ENCODE measurements at places on chromosomes 6 and 20. TPM values are rescaled to one million over a fixed set of nuclear protein-coding genes. Genes with fewer than 3 reads are reported as not detected.

Gene PIM1
- 25.7 TPM for polyA plus RNA-seq

Gene ATP5F1E
- 180 TPM for polyA plus RNA-seq

Gene NFATC2
- polyA plus RNA-seq: 1.8 TPM

Gene SLA2
- polyA plus RNA-seq: 0.32 TPM

Gene FABP7
- polyA plus RNA-seq: 0.21 TPM

GRCh38 chr6:170284866-170285469 lies 5.9 kb downstream of the DLL1 start:
- DNase-seq: no peak

DNA sequence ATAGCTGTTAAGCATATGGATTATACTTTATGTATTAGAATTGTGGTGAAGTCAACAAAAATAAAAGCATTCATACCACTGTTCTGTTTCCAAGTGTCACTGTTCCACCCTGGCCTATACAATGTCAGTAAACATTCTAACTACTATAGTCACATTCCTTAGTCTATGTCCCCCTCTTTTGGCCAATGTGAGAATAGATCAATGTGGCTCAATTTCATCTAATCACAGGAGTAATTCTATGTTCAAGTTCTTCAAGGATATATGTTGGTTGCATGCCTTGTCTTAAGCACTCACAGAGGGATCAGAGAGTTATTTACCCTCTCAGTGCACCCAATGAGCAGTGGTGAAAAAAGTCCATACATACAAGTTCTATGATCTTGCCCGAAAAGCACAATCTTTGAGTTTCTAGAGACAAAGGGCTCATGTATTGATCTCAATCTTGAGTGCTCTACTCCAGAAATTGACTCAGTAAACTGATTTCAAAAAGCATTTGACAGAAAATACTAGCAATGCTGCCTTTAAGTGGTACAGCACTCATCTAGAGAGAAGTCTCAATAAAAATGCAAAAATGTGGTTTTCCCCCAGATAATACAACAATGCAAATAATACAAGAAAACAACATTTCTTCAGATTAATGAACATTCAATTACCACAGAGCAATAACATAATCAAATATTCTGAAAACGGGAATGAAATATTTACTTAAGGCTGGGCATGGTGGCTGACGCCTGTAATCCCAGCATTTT lies 16.5 kb downstream of the SMLR1 start:
- DNase-seq: no peak

- DNase-seq: no peak
Measured at GRCh38 chr20:2871111-2871465, 2.2 kb upstream of the PTPRA start.

DNA sequence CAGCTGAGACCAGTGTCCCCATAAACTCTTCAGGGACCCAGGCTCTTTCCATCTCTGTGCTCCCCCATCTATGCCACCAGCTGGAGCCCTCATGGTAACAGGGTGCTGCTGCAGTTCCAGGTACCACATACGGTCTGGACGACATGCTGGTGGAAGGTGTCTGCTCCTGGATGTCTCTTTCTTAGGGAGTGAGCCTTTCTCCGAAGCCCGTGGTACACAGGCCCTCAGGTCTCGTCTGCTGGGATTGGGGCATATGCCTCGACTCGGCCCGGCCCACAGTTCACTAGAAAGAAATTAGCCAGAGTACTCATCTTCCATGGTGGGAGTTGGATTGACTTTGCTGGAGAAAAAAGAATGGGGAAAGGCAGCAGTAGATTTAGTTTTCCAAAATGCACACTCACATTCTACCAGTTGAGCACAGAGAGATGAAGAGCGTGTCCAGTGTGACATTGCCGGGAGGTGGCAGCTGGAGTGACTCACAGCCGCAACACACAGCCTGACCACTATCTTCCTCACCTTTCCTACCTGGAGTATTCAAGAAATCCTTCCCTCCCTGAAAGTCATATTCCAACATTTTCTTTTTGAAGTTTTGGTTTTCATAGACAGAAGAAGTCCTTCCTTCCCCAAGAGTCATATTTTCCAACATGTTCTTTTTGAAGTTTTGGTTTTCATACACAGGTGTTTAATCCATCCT lies 18.6 kb upstream of the SPO11 start:
- DNase-seq: no peak

GRCh38 chr20:18272451-18272850 lies 15.9 kb upstream of the ZNF133 start:
- no peak for DNase-seq

DNA sequence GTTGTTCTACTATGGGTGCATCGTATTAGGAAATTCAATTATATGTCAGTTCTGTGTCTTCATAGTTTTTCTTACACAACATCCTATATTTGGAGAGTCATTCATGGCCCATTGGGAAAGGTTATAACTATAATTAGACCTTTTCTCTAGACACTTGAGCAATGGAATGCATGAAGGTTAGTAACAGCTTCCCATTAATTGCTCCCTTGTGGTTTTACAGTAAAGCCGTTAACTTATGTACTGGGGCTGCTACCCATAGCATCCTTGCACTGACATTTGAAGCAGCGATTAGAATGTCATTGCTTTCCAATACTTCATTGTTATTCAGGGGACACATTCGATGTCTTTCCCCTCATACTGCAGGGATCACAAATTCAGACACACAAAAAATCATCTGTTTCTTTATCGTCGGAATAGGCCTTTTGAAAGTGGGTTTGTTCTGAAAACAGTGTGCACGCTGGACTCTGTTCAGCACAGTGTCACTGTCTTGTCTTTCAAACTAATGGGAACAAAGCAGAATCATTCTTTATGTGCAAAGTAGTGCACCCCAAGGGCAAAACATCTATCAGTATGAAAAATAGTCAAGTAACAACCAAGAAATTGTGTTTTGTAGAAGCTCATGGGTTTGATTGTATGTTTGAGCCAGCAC lies 634.3 kb upstream of the MAP3K7 start:
- DNase-seq: no peak

DNA sequence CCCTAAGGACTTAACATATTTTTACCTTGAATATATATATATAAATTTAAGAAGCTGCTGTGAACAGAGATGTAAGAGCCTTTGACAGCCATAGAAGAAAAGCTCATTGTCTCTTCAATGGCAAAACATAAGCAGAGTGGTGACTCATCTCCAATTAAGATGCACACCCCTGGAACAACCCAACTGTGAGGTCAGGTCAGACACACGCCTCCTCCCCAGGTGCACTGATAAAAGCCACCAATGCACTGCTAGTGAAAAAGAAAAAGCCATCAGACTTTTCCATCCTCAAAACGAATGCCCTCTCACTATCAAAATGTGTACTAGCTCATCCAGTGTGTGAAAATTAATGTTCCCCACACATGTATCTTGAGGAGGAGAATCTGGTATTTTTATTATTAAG lies 100.1 kb downstream of the SMLR1 start:
- no peak for DNase-seq

DNA sequence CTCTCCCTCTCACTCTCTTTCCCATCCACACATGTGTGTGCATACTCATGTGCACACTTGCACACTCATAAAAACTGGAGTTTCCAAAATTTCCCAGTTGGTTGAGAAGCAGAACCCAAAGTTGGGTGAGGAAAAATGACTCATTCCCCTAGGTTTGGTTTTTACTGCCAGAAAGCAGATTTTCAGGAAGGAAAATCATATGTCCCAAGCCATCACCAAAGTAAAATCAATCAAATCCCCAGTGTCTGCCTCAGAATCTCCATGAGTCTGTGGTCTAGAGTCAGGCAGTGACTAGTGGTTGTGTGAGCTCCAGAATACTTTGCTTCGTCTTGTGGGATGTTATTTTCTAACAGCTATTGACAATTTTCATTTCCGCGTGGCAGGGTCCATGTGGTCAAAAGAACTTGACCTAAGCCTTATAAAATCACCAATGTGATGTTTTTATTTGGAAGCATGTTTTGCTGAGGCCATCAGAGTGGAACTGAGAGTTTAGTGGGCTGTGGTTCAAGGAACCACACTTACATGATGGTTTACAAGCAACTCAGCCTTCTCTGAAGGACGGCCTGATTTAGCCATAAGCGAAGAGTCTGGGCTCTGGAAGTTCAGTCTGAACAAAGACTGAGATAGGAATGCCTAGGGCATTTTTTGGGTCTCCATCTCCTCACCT lies 81.9 kb upstream of the CCN6 start:
- no peak for DNase-seq

GRCh38 chr20:16955462-16955861 lies 207.3 kb downstream of the OTOR start:
- no peak for DNase-seq

GRCh38 chr6:3186974-3187382 lies 29.6 kb upstream of the TUBB2A start:
- no peak for DNase-seq

GRCh38 chr6:71887006-71887743 lies 825 bp downstream of the RIMS1 start:
- DNase-seq: no peak

GRCh38 chr6:46918806-46919205 lies 2.9 kb downstream of the ADGRF5 start:
- no peak for DNase-seq

GRCh38 chr6:97040355-97040860 lies 115.9 kb downstream of the KLHL32 start:
- DNase-seq: no peak

GRCh38 chr6:123549476-123549875 lies 87.3 kb downstream of the TRDN start:
- DNase-seq: no peak

DNA sequence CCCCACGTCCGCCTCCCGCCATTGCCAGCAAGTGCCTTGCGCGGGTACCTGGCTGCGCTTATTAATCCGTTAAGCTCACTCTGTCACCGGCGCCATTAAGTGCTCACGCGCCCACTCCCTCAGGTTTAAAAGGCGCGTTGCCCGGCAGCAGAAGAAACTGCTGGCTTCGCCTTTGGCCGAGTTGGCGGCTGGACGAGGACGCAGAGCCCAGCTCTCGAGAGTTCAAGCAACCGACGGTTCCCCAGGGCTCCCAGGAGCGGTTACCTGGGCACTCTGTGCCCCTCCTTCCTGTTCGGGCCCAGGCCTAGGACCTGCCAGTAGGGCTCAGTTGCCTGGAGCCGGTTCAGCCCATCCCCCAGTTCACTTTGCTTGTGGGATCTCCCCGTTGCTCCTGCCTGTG lies at the start of gene GGTLC1:
Gene GGTLC1, minus strand, starts transcription at position 219 of the 400 bp plus-strand sequence. CDS start 2,168 bp downstream, outside the sequence.
- no peak for DNase-seq

DNA sequence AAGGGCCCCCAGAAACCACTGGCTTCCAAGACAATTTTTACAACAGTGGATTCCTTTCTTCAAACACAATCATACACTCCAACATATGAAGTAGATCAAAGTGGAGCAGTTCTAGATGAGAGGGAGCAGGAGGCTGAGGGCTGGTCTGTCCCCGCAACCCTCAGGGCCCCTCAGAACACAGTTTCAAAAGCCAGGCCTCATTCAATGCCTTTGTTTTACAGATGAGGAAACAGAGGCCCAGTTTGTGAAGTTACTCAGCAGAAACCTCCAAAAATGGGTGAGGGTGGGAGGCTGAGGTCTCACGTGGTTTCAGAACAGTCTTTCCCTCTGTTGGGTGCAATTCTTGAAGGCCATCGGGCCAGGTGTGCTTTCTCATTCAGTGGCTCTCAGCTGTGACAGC lies 134.9 kb downstream of the SCML4 start:
- no peak for DNase-seq

DNA sequence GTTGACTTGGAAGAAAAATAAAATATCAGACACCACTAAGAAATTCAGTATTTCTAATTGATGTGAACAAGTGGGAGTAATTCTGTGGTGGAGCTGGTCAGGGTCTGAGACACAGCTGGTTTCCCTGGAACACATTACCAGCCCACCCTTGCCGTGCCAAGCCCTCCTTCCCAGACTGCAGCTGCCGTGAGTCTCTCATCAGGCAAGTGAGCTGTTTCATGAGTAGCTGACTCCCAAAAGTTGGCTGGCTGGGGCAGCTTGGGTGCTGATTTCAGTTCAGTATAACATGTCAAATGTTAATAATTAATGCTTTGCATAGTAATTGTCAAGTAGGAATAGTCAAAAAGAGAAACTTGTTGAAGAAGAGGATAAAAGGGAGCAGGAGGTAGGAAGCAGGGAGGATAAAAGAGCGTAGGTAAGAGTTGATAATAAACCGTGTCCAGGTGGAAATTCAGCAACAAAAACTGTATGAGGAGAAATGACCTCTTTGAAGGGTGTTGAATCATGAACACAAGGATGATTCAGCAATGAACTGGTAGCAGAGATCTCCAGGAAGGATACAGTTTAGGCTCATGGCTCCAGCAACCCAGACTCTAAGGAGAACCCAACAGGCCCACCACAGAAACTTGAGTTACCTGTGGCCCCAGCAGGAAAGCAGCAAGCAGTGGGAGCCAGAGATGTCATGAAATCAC lies 110.9 kb upstream of the SSTR4 start:
- DNase-seq: no peak

- no peak for DNase-seq
Measured at GRCh38 chr6:84227044-84227433, 404 bp downstream of the CEP162 start.

DNA sequence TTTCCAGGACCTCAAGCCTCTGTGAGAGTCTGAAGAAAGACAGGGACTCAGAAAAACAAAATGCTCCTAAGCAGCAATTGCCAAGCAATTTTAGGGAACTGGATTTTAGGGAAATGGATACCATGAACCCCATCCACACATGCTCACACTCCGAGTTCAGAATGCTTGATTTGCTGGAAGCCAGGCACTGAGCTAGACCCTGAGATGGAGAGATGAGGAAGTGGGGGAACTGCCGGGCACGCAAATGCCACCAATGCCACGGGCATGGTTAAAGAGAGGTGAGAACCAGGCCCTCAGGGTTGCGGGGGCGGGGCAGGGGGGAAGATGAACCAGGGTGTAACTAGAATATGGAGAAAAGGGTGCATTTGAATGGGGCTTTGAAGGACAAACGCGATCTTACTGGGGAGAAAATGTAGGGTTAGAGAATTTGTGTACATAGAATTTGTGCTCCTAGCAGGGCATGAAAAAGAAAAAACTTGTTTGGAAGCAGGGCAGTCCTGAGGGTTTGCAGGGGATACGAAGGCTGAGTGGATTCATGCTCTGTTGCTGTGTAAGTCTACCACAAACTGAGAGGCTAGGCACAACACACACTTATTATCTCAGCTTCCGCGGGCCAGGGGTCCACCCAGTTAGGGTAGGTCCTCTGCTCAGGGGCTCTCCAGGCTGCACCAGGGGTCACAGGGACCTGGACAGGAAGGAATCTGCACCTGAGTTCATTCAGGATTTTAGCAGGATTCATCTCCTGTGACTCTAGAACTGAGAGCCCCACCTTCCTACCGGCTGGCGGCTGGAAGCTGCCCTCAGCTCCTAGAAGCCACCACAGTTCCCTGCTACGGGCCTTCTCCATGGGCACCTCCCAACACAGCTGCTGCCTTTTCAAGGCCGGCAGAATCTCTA lies 108.0 kb downstream of the SNX5 start:
- no peak for DNase-seq

DNA sequence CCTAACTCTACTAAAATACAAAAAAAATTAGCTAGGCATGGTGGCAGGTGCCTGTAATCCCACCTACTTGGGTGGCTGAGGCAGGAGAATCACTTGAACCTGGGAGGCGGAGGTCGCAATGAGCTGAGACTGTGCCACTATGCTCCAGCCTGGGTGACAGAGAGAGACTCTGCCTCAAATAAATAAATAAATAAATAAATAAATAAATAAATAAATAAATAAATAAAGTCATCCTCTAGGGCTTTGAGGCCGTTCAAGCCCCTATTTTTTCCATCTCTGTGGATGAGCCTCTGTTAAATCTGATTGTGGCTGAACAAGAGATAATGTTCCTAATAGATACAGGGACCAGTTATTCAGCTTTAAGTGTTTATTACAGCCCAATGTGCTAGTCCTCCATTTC lies 31.8 kb upstream of the FAM110A start:
- DNase-seq: no peak

GRCh38 chr20:8301655-8302054 lies 169.6 kb downstream of the PLCB1 start:
- no peak for DNase-seq

All from right renal pelvis (tissue), 4 donors.